ENCODE measurements at places on chromosomes 1 and 21.

- DNase-seq = peak; percentile 7
Measured at GRCh38 chr1:207579436-207579799, 65.5 kb upstream of the CR1L start.

DNA sequence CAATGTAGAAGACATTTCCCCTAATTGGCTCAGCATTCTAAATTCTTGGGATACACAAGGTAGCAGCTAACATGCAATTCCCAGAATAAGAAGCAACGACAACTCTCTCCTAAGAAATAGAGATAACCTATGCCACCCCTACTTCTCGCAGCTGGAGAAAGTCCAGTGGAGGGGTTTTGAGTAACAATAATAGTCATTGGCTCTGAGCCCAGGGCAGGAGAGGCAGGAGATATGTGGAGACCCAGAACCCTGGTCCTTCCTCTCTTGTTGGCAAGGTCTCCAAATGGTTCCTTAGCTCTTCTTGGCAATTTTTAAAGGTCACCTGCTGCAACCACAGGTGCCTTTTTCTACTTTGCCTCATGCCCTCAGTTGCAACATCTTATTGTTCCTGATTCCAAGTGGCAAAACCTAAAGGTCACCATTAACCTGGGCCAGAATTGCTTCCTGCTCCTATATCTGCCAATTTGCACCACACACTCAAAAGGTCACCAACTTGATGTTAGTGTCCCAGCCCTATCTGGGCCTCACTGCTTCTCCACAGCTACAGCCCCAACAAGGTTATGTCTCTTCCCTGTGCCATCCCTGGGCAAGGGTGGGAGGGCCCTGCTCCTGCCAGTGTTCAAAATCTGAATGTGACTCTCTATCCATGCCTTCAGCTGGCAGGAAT is 36.7 kb downstream of the TBX15 start:
- DNase-seq = no peak

DNA sequence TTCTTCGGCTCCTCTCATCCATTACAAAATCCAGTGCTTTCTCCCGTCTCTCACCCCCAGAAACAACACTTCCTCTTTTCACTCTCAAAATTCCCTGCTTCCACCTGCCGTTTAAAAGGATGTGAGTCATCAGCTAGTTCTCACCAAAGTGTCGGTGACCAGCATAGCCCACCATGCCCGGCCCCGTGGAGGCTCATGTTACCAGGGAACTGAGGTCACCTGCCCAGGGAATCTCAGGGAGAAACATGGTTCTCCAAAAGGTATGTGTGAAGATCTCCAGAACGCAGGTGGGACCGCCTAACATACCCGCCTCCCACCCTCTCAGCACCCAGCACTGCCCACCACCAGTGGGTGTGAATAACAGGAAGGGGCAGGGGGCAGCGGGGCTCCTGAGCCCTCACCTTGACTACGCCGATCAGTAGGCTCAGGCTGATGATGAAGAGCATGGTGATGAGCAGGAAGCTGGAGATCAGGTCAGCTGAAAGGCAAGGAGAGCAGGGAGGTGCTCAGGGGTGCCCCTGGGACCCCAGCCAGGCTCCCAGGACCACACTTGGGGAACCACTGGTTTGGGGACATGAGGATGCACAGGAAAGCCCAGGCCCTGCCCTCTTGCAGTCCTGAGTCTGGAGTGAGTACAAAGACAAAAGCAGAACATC is 16.2 kb downstream of the LAPTM5 start:
- no peak for DNase-seq

DNA sequence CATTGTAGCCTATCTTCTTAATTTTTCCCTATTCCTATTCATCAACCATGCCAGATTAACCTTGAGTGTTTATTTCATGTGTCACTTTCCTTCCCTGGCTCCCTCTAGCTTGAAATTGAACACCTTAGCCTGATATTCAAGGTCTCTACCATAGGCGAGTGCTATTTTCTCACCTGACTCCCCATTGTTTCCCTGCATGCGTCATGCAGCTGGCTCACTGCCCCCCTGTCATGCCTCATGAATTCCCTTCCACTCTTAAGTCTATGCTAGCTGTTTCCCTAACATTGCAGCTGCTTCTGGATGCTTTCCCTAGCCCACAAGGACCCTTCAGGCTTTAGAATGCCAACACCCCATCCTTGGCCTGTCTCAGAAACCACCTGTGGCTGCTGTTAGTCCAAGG is 56.7 kb upstream of the CD1D start:
- no peak for DNase-seq

- no peak for DNase-seq
Measured at GRCh38 chr1:198605406-198605805, 33.4 kb upstream of the PTPRC start.

GRCh38 chr1:54549181-54549924 is 1.3 kb downstream of the ACOT11 start:
- DNase-seq = no peak

DNA sequence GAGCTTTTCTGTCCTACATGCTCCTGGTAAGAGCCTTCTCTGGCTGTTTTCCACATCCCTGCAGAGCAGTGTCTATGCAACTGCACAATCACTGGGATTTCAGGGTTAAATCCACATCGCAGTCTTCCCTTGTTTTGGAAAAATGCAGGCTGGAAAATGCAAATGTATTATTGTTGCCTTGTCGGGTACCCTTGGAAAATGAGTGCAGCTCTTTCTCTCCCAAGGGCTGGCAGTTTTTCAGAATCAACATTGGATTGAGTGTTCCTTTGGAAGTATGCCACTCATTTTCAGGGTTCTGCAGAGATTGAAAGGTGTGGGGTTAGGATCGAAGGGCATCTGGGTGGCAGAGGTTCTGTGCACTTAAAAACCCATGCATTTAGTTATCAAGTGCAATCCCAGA is 3.2 kb downstream of the NOS1AP start:
- DNase-seq = no peak

GRCh38 chr1:61699911-61700851 is 24.8 kb downstream of the TM2D1 start:
- DNase-seq = no peak

GRCh38 chr1:150127868-150128267 is 21.8 kb upstream of the PLEKHO1 start:
- DNase-seq = no peak

GRCh38 chr21:36916718-36917117 is 49.8 kb downstream of the HLCS start:
- no peak for DNase-seq

All from NK-92 treated with Interleukin-12 subunit alpha and Interleukin-12 subunit beta, amount 100 ng/mL, for 24 hours (cell line).